ENCODE measurements at places on chromosomes 3 and 15.

GRCh38 chr3:156551746-156552145 lies 3.2 kb downstream of the SSR3 start:
- DNase-seq: no peak

GRCh38 chr3:149623824-149624223 lies 34.0 kb downstream of the WWTR1 start:
- DNase-seq: no peak

DNA sequence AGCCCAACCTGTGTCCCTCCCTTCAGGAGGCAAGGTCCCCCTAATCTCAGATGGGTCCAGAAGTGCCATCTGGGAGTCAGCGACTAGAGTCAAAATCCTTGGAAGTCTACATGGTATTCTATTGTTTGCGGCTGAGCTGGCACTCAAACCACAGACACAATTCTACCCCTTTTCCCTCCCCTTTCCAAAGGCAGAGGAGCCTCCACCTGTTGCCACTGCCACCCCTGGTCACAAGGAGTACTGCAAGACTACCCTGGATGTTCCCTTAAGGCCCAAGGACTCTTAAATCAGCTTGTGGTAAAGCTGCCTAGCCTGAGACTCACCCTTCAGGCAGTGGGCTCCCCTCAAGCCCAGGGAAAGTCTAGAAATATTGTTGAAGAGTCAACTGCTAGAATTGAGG lies 4.3 kb upstream of the OR5H6 start:
- no peak for DNase-seq

GRCh38 chr15:73593304-73594074 lies 39.7 kb downstream of the NPTN start:
- no peak for DNase-seq

DNA sequence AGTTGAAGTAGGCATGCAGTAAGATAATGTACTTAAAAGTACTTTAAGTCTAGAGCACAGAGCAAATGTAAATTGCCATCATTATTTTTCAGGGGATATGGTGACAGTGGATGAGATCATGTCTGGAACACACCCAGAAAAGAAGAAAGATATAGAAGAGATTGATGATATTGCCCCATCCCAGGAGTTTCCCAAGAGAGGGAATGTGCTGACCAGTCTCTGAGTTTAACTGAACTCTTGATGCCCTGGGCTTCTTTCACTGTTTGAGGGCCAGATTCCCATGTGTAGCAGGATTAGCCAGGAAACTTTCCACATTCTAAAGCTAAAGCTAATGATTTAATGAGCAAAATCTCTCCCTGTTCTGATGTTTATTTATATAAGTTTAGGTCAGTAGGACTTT lies 366.8 kb upstream of the UMPS start:
- no peak for DNase-seq

DNA sequence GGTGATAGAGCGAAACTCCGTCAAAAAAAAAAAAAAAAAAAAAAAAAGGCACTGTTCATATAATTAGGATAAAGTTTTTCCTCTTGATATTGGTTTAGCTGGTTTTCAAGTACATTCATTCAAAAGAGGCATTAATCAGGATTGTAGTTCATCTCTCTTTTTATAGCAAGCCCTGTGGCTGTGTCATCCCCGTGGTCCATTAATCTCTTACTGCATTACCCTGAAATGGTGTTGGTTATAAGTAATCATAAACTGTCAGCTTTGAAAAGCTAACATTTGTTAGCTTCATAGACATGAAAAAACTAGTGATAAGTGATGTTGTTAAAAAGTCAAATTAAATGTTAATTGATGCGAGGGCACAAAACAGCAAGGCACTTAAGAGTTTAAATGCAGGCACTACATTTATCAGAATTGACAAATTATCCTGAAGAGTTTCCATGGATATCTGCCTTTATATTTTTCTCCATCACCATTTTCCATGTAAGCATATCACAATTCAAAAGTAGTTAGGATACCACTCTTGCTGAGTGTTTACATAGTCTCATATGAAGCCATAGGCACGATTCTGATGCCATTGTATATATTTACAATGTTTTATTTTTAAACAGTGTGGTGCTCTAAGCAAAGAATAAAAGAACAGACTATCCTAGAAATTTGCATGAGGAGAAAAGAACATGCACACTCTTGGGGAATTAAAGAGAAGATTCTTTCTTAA lies 193.1 kb downstream of the OTOL1 start:
- no peak for DNase-seq

- no peak for DNase-seq
Measured at GRCh38 chr15:31609906-31610305, 283.3 kb downstream of the KLF13 start.

DNA sequence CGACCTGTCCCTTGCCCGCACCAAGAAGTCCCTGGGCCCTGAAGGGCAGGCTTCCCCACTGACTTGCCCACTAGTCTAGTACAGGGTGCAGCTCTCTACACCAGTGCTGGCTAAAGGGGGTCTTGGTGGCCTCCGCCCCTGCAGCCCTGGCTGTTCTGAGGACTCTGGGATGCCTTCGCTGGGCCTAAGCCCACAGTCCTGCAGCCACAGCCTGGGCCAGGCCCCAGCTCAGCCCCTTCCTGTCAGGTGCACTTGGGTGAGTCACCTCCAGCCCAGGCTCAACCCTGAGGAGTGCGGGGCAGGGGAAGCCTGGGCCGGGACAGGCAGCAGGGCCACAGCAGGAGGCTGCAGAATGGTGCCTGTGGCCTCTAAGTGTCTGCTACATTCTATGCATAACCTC lies 971 bp downstream of the C3orf22 start:
- DNase-seq: no peak

- DNase-seq: peak; percentile 11
Measured at GRCh38 chr15:82810061-82810889, 847 bp downstream of the WHAMM start.

DNA sequence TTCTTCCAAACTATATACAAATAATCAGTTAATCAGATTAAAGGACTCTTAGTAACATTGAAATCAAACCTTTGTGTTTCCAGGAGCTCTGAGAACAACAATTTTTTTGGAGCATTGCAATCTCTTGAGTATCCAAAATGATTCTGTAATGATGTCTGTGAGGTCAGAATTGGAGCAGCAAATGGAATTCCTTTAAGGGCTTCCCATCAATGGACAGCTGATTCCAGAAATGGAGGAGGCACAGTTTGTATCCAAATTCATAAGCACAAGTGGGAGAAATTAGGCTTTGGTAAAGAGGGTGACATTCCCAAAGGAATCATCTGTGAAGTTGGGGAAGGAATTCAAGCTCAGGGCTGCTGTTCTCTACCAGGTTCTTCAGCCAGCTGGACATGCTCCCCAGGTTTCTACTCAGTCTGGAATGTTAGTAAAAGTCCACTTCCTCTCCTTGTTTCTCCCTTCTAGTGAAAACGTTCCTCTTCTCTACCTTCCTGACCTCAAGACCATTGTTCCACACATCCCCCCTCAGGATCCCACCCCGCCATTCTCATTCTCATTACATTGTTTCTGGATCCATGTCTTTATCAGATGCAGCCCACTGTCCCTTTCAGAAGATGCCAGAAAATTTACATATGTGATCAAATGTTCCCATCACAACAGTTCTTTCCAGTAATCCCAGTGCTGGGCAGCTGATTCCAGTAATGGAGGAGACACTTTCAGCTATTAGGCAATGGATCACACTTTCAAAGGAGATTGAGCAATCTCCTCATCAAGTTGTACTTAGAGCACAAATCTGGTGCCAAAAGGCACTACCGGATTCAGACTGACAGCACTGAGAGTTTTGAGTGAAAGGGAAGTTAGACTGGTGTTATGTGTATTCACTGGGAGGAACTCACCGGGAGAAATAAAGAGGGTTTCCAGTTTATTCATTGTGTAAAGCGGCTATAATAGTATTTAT lies 391.3 kb upstream of the TPRG1 start:
- no peak for DNase-seq
